ENCODE measurements at places on chromosomes 1 and 21.

GRCh38 chr1:218964471-218965185 is 209.1 kb upstream of the LYPLAL1 start:
- DNase-seq: no peak

GRCh38 chr1:182990413-182991144 is 32.6 kb upstream of the LAMC1 start:
- DNase-seq: no peak

DNA sequence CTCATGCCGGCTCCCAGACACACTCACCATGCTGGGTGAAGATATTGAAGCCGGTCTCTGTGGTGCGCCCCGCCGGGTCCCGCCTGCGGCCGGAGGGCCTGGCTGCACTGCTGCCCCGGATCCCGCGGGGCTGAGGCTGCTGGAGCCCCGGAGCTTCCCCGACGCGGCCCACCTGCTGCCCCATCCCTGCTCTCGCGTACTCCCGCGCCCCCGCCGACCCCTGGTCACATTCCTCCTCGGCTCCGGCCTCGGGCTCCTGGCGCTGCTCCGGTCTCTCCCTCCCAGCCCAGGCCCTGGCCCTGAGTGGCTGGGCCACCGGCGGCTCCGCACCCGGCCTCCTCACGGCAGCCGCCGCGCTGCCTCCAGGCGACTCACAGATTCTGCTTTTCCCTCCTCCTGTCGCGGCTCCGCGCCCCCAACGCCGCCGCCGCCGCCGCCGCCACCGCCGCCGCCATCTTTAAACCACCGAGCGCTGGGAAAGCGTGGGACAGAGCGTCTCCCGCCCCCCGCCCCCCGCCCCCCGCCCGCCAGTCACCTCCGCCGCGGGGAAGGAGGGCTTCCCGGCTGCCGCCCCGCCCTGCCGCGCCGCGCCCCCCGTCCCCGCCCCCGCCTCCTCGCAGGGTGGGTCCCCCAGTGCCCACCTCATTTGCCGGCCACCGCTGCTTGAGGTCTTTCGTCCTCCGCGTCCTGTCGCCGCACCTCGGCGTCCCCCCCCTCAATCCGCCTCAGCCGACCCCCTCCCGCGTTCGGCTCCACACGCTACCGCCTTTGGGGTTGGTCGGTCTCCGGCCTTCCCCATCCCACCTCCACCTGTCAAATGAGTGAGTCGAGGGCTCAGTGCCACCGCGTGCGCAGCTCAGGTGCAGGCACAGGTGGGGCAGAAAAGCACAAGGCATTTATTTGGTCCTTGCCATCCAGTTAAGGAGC is at the start of gene ABL2:
Gene ABL2 (minus strand): TSS at position 464 of the 927 bp plus-strand sequence. CDS start 280 bp downstream, at position 184.
- DNase-seq: no peak

- no peak for DNase-seq
Measured at GRCh38 chr1:76950306-76950705, 83.0 kb downstream of the ST6GALNAC5 start.

- DNase-seq: no peak
Measured at GRCh38 chr1:37764414-37764825, 500 bp downstream of the EPHA10 start.

- no peak for DNase-seq
Measured at GRCh38 chr1:16091296-16091695, 17.8 kb upstream of the FAM131C start.

GRCh38 chr1:99570486-99571089 is 75.3 kb upstream of the PALMD start:
- no peak for DNase-seq

DNA sequence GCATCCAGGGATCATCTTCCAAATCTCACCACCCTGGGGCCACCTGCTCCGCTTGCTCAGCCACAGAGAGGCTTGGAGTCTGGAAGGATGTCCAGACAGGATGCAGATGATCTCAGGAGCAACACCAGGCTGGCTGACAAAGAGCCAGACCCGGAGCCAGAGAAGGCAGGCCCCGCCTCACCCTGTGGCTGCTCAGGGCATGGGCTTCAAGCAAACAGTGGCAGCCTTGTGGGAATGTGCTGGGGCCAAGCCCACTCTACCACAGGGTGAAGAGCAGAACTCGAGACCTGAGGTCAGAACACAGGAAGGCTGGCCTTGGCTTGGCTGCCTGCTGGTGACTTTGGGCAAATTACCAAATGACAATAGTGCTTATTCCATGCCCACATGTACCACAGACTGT is 45.5 kb downstream of the MRPL37 start:
- no peak for DNase-seq

GRCh38 chr1:89942014-89942413 is 52.9 kb upstream of the ZNF326 start:
- DNase-seq: no peak

Measured in amygdala (tissue), 56 donors.